Neural crest cell (in vitro differentiated cells): ENCODE measurements at places on chromosomes 11 and 22. TPM values are rescaled to one million over a fixed set of nuclear protein-coding genes. Genes with fewer than 3 reads are reported as not detected.

Gene RAB30
- total RNA-seq: 15.1 and 15.4 TPM in 2 replicates

DNA sequence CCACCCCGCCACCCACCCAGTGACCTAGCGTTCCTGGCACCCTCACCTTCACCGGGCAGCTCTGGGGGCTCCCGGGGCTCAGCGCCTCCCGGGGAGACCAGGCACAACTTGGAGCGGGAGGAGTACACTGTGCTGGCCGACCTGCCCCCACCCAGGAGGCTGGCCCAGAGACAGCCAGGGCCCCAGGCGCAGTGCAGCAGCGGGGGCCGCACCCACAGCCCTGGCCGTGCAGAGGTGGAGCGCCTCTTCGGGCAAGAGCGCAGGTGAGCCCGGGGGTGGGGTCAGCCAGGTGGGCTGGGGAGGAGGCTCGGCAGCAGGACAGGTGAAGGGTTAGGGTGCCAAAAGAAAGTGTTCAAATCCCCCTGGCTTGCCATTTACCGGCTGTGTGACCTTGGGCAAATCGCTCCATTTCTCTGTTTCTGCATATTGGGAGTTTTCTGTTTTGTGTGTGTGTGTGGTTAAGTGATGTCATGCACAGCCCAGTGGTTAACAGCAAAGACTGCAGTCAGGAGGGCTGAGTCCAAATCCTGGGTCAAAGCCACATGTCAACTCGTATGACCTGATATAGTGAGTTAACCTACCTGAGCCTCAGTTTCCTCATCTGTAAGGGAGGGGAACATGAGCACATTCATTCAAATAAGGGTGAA lies 29.5 kb downstream of the TRIOBP start:
- H3K27me3 ChIP-seq: no peaks in the 10 kb centered on the region
- no peaks in the 10 kb centered on the region for H3K4me1 ChIP-seq
- peaks cover 12% of the 10 kb centered on the region for H3K36me3 ChIP-seq
- H3K4me3 ChIP-seq: no peak overlapping the region
- no peak overlapping the region for H3K27ac ChIP-seq

- H3K27ac ChIP-seq: no peak overlapping the region
- H3K27me3 ChIP-seq: no peaks in the 10 kb centered on the region
Observed at GRCh38 chr11:127274328-127274676, 273.7 kb upstream of the KIRREL3 start.

- DNase-seq: no peak
- peaks cover 46% of the 10 kb centered on the region for H3K27me3 ChIP-seq
- no peak overlapping the region for H3K27ac ChIP-seq
- no peaks in the 10 kb centered on the region for H3K36me3 ChIP-seq
- peak overlapping the region; percentile 63 for H3K4me3 ChIP-seq
- peaks cover 27% of the 10 kb centered on the region for H3K4me1 ChIP-seq
Observed at GRCh38 chr11:119363081-119363850, 16.8 kb upstream of the MFRP start.

GRCh38 chr11:110338684-110339083 lies 42.3 kb upstream of the RDX start:
- H3K4me1 ChIP-seq: peaks cover 14% of the 10 kb centered on the region
- no peak overlapping the region for H3K27ac ChIP-seq
- H3K4me3 ChIP-seq: no peak overlapping the region
- DNase-seq: no peak

Gene OR52M1
- not detected in 2 replicates for total RNA-seq

Gene SERPING1
- 28.0 and 31.7 TPM in 2 replicates for total RNA-seq

GRCh38 chr11:106625566-106625965 lies 392.7 kb downstream of the GUCY1A2 start:
- DNase-seq: no peak
- no peak overlapping the region for H3K4me3 ChIP-seq
- H3K27ac ChIP-seq: no peak overlapping the region
- H3K27me3 ChIP-seq: no peaks in the 10 kb centered on the region

Gene EIF3D
- total RNA-seq: 178 and 197 TPM in 2 replicates

DNA sequence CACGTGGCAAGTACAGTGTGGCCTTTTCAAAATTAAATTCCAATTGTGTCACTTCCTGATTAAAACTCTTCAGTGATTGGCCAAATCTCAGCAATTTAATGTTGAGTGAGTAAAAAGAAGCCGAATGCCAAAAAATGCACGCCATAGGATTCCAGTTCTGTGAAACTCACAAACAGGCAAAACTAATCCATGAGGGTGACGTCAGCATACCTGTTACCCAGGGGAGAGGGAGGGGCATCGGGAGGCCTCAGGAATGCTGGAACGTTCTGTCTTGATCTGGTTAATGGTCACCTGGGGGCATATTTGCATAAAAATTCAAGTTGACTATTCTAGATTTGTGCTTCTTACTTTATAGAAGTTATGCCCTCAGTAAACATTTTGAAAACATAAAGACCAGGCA lies 39.9 kb upstream of the RAB1B start:
- peaks cover 6% of the 10 kb centered on the region for H3K4me1 ChIP-seq
- H3K27ac ChIP-seq: peak overlapping the region; percentile 62
- no peak overlapping the region for H3K4me3 ChIP-seq
- no peaks in the 10 kb centered on the region for H3K36me3 ChIP-seq
- H3K27me3 ChIP-seq: no peaks in the 10 kb centered on the region
- no peak for DNase-seq

Gene USP28
- total RNA-seq: 39.4 and 40.9 TPM in 2 replicates

Gene TUB
- 23.7 and 26.1 TPM in 2 replicates for total RNA-seq

Gene HSPB2
- total RNA-seq: not detected in 2 replicates

Gene MPZL3
- 0.35 and 0.43 TPM in 2 replicates for total RNA-seq

Gene ADSL
- 120 and 126 TPM in 2 replicates for total RNA-seq

GRCh38 chr11:117387992-117388755 lies 60.5 kb downstream of the CEP164 start:
- no peak overlapping the region for H3K4me3 ChIP-seq
- H3K27me3 ChIP-seq: no peaks in the 10 kb centered on the region
- H3K4me1 ChIP-seq: peaks cover 15% of the 10 kb centered on the region
- peaks cover 5% of the 10 kb centered on the region for H3K36me3 ChIP-seq
- DNase-seq: no peak

GRCh38 chr11:124832571-124832970 lies 32.4 kb upstream of the MSANTD2 start:
- no peaks in the 10 kb centered on the region for H3K36me3 ChIP-seq
- H3K4me1 ChIP-seq: peaks cover 14% of the 10 kb centered on the region
- H3K4me3 ChIP-seq: no peak overlapping the region
- no peak overlapping the region for H3K27ac ChIP-seq

Gene MARK2
- 42.4 and 42.9 TPM in 2 replicates for total RNA-seq

Gene TREH
- not detected in 2 replicates for total RNA-seq

DNA sequence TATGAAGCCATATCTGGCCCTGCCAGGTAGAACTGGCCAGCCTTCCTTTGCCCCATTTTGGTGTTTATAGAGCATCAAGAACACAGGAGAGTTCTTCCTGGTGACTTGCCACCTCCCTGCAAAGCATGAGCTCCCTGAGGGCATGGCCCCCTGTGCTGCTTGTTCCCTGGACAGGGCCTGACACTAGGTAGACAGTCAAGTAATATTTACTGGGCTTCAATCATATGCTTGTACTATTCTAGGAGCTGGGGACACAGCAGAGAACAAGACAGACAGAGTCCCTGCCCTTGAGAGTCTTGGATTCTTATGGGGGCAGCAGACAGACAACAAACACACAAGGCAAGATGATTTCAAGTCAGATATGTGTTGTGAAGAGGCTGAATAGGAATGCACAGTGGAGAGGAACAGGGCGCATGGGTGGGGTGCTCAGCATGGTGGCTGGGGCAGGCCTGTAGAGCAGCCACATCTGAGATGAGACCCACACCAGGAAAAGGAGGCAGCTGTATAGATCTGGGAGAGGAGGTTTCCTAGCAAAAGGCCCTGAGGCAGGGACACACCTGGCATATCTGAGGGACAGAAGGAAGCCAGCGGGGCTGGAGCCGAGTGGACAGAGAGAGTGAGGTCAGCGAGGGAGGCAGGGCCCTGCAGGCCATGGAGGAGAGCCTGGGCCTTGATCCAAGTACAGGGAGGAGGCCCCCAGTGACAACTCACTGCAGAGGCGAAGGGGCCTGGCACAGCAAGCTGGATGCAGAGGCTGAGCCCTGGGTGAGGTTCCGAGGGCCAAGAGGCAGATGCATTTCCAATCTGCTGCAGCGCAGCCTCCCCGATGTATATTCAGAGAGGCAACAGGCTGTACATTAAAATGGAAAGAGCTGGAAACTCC lies 10.2 kb upstream of the CBX6 start:
- H3K4me3 ChIP-seq: no peak overlapping the region
- H3K4me1 ChIP-seq: peaks cover 4% of the 10 kb centered on the region
- no peaks in the 10 kb centered on the region for H3K27me3 ChIP-seq
- no peak overlapping the region for H3K27ac ChIP-seq
- no peaks in the 10 kb centered on the region for H3K36me3 ChIP-seq
